Memory B cell (primary cell): ENCODE measurements at places on chromosomes 5 and 9.

- no peak for DNase-seq
These were observed 32.2 kb upstream of the TGFBI start for GRCh38 chr5:135996611-135997010.

GRCh38 chr5:120874081-120874862, 410.2 kb downstream of the PRR16 start:
- DNase-seq, result no peak

GRCh38 chr5:122444411-122444810, 132.4 kb downstream of the SNCAIP start:
- DNase-seq, result no peak

- DNase-seq, result no peak
These were observed 16.1 kb downstream of the CKMT2 start for GRCh38 chr5:81249240-81249639.

- DNase-seq, result no peak
These were observed 8.4 kb upstream of the RXRA start for GRCh38 chr9:134317790-134318414.

GRCh38 chr5:36861871-36862270, 14.7 kb upstream of the NIPBL start:
- no peak for DNase-seq

DNA sequence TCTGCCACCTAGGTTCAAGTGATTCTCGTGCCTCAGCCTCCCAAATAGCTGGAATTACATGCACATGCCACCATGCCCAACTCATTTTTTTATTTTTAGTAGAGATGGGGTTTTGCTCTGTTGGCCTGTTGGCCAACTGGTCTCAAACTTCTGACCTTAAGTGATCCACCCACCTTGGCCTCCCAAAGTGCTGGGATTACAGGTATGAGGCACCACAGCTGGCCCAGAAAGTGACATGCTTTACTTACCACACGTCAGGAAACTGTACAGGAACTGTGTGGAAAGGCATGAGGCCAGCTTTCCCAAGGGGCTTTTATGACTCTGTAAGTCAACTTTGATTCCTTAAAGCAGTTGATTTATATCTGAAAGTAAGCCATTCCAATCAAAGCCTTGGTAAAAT, 25.0 kb downstream of the DNAJB5 start:
- no peak for DNase-seq

- DNase-seq, result no peak
These were observed 1152.9 kb upstream of the CDH6 start for GRCh38 chr5:30040488-30041118.

- no peak for DNase-seq
These were observed 4.1 kb downstream of the RPL7A start for GRCh38 chr9:133351908-133352634.

DNA sequence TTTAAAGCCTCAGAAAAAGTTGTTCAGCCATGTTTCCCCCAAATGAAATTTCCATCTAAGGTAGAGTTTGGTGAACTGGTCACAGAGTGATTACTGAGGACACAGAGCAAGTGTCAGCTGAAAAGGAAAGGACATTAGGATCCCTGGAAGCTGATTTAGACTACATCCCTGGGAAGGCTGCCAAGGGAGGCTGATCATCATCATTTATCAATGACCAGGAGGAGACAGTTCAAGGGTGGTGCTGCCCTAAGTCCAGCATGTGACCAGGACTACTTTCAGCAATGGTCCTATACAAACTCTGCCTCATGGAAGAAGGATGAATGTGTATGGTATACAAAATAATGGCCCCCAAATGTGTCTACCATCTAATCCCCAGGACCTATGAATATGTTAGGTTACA, 120.6 kb downstream of the PIK3R1 start:
- no peak for DNase-seq

GRCh38 chr5:176535101-176535663, 2.0 kb downstream of the RNF44 start:
- no peak for DNase-seq

DNA sequence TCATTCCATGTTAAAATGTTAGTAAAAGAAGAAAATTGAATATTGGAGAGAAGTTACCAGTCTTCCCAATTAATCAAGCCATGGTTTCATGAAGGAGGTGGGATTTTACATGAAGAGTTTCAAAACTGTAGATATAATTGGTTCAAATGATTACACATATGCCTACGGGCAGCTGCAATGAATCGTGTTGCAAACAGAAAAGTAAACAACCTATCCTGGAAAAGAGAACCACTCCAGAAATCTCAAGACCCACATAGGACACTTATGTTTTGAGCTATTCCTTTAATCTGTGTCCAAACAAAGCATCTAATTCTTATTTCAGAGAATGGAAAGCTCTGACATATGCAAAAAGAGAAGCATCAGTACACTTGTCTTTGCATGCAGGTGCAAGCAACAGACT, 340.2 kb downstream of the NDUFS4 start:
- no peak for DNase-seq

DNA sequence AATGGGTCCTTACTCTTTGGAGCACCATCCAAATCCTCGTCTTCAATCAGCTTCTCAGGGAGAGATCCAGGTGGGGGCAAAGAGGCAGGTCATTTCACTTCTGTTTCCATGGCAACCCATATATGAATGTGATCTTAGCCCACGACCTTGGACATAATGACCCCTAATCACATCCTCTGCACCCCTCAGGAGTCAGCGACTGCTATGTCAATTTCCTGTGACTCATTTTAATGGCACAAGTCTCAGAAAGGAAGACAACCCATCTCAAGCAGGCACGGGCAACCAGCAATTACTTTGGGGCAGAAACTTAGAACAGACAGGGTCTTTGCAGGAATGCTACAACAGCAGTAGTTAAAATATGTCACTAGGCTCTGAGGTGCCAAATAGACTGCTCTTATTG, 591.2 kb downstream of the TLR4 start:
- DNase-seq, result no peak

DNA sequence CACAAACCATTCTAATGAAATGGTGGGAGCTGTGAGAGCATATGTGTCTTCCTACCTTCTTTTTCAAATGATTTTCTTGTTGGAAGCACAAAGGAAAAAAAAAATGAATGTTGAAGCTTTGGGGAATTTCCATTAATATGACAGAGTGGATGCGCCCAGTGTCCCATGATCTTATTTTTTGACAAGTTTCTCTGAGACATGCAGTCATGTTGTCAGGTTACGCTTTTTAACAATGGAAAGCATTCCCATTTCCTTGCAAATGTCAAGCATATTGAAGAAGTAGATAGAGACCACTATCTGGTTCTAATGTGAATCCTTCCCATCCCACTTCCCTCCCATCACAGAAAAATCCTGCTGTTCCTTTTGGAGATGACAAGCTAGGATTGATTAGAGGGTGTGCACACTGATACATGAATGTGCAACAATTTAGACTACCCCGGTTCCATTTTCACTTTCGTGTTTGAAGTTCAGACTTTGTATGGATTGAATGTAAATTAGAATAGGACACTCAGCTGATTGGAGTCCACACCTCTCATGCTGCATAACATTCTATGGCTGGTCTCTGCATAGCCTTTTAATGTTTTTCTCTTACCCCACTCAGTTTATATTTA, 919.4 kb downstream of the TLE4 start:
- no peak for DNase-seq

GRCh38 chr5:167012123-167013034, 1279.1 kb upstream of the WWC1 start:
- DNase-seq, result no peak

DNA sequence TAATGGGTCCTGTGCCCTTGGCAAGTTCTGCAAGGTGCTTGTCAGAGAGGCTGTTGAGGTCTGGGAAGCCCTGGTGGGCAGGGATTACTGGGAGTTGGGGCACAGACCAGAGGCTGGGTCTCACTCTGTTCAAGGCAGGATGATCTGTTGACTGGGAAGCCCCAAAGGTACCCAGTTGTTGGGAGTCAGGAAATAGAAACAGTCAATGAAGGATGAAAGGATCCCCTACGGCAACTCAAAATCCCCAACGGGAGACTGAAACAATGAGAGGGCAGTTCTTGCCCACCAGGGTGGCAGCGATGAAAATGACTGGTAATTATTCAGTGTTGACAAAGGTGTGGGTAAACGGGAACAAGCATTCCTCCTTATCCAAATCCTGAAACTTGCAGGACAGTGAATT, 31.2 kb downstream of the BNIP1 start:
- DNase-seq, result no peak
